ENCODE measurements at places on chromosomes 16 and 17. TPM values are rescaled to one million over a fixed set of nuclear protein-coding genes. Genes with fewer than 3 reads are reported as not detected.

Gene ARL5C
- total RNA-seq, result not detected

Gene CDH1
- 62.6 TPM for total RNA-seq

Gene GLP2R
- total RNA-seq, result not detected

Gene DCAF7
- total RNA-seq, result 61.5 TPM

Gene HOXB9
- not detected for total RNA-seq

Gene ZG16B
- total RNA-seq, result not detected

Gene FOXN1
- total RNA-seq, result not detected

Gene RASD1
- total RNA-seq, result 1.7 TPM

Gene CLDN9
- not detected for total RNA-seq

Gene KRT36
- not detected for total RNA-seq

Data from melanocyte of skin (primary cell).